ENCODE measurements at places on chromosomes 2 and 18.

GRCh38 chr2:28391564-28392296 lies 928 bp upstream of the FOSL2 start:
- DNase-seq, result peak; percentile 71

GRCh38 chr2:147091448-147091847 lies 753.4 kb upstream of the ACVR2A start:
- DNase-seq, result no peak

- DNase-seq, result no peak
Observed at GRCh38 chr2:181304011-181304844, 153.0 kb upstream of the ITGA4 start.

GRCh38 chr2:215375467-215375830 lies 60.4 kb downstream of the FN1 start:
- DNase-seq, result no peak

DNA sequence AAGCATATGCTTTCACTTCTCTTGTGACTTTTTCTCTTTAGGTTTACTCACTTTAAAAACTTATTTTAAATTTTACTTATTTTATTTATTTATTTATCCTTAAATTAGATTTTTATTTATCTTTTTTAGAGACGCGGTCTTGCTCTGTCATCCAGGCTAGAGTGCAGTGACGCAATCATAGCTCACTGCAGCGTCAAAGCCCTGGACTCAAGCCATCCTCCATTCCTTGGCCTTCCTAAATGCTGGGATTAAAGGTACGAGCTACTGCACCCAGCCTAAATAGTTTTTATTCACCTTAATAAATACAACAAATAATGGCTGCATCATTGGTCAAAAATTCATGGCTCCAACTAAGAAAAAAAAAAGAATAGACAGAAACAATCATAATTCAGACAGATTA lies 415.7 kb upstream of the FIGN start:
- DNase-seq, result no peak

GRCh38 chr2:86807468-86808275 lies 17.0 kb upstream of the CD8A start:
- no peak for DNase-seq

- DNase-seq, result peak; percentile 75
Observed at GRCh38 chr2:96960153-96960961, 26.0 kb downstream of the FAM178B start.

GRCh38 chr2:46913471-46914381 lies 1.9 kb downstream of the MCFD2 start:
- DNase-seq, result no peak

DNA sequence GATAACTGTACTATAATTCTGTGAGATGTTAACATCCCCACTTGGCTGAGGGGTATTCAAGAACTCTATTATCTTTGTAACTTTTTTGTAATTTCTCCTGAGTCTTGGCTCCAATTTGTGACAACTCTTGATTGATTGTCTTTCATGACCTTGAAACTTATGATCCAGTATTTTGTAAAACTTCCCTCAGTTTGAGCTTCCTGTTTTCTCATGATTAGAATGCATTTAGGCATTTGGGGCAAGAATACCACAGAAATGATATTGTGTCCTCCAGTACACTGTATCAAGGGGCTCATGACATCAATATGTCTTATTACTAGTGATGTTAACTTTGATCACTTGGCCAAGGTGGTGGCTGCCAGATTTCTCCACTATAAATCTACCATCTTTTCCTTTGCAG lies 37.4 kb downstream of the PNO1 start:
- DNase-seq, result no peak

- DNase-seq, result no peak
Observed at GRCh38 chr2:68203587-68203986, 45.9 kb downstream of the PNO1 start.

DNA sequence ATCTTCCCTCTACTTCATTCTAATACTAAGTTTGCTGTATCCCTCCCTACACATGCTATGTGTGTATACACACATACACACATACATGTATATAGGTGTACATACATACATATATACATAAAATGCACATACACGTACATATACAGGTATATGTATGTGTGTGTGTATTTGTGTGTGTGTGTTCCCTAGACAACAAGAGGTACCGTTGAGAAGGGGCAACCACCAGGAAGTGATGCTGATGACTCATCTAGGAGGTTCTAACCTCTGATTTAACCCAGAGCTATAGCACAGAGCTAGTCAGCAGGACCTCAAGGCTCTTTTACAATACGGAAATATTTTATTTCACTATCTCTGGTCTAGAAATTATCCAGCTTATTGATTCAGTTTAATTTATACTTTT lies 139.2 kb downstream of the LAMA3 start:
- peak; percentile 26 for DNase-seq

- DNase-seq, result no peak
Observed at GRCh38 chr2:239212929-239213642, 187.7 kb downstream of the HDAC4 start.

DNA sequence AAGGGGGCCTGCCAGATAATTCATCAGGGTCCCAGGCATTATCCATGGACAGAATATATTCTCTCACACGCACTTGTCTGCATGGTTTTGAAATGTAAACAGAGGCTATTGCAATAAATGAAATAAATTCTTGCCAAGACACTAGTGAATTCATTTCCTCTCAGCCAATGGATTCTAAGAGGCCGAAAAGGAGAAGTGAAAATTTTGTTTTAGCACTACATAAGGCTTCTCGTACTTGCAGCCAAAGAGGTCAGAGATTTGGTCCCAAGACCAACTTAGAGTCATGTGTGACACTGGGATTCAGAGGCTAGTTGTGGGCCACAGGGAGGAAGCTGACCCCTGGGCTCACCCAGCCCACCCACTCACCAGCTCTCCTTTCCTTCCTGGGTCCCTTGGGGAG lies 184.1 kb upstream of the GLI2 start:
- DNase-seq, result no peak

DNA sequence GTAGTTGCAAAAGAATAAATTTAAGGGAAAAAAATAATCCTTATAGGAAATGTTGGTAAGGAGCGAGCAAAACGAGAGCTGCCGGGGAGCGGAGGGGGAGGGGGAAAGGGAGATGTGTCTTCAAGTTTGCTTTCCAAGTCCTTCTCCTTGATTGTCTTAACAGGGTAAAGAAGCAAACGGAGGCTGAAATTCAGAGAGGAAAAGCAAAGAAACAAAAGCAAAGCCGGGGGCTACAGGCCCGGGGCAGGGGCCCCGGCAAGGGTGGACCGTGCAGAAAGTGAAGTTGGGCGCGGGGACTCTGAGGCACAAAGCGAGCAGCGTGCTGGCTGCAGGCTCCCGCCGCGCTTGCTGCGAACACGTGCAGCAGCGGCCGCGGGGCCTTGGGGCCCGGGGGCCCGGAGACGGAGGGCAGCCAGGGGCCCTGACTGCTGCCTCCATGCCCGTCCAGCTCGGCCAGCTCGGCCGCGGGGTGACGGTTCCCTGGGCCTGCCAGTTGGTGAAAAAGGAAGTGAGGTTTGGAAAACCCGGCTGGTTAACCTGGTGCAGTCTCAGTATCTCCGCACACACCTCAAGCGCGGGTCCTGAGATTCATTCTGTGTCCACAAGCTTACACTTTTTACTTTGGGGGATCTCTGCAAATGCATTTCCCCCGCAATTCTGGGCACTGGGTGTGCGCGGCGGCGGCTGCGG lies 4.1 kb downstream of the BCL11A start:
- DNase-seq, result no peak

- no peak for DNase-seq
Observed at GRCh38 chr18:57909620-57910019, 106.5 kb upstream of the ATP8B1 start.

GRCh38 chr2:86368161-86368824 lies 30.9 kb upstream of the REEP1 start:
- peak; percentile 36 for DNase-seq

DNA sequence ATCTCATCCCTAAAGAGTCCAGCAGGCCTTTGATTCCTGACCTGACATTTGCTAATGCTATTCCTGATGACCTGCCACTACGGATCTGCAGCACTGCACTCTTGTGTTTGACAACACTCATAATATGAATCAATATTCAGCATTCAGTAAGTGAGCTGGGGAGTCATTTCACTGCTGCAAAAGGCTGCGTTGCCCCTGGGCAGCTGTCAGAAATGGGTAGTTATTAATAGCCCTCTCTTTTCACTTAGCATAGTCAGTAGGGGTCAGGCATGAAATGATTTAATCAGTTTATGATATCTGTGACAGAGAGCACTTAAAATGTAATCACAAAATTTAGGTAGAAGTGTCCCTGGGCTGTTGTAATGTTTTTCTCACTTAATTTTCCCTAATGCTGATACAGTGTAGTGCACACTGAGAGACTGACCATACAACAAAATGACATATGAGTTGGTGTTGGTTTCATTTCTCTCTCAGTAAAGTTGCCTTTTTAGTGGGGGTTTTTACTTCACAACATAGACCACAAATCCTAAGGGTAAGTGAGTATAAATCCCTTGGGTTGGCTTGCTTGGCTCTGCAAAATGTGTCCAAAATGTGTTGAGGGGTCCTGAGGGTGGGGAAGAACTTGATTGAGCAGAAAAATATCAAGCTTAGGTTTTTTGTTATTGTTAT lies 184.8 kb downstream of the CAMKMT start:
- DNase-seq, result no peak

GRCh38 chr2:215138479-215138878 lies at the start of gene ABCA12:
TSS of gene ABCA12 (minus strand) at chr2:215138626. CDS start at chr2:215138208, 418 bp downstream.
- no peak for DNase-seq

DNA sequence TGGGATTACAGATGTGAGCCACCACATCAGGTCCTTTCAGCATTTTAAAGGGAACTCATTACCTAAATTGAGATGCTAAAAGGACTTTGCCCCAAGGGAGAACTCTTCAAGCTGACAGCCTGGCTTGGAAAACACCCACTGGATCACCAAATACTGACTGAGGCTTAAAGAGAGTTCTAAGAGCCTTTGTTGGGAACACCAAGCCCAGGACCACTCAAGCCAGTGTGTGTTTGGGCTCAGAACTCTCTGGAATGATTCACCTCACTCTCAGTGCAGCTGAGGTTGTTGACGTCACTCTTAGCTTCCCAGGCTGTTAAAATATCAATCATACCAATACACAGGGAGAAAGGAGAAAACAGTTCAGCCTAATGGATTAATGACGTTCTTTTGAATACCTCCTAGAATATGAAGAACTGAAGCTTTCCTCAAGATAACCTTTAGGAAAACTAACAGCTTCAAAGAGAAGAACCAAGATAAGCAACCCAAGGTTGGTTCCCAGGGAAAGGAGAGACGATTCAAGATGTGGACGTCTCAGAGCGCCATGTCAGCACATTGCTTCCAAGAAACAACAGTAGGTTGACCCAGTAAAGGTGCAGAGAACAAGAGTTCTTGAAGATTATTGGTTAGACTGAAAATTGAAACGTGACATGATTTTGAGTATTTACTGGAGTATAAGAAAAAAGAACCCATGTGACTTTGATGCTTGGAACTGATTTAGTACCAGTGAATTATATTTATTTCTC lies 48.0 kb upstream of the MGAT4A start:
- no peak for DNase-seq

DNA sequence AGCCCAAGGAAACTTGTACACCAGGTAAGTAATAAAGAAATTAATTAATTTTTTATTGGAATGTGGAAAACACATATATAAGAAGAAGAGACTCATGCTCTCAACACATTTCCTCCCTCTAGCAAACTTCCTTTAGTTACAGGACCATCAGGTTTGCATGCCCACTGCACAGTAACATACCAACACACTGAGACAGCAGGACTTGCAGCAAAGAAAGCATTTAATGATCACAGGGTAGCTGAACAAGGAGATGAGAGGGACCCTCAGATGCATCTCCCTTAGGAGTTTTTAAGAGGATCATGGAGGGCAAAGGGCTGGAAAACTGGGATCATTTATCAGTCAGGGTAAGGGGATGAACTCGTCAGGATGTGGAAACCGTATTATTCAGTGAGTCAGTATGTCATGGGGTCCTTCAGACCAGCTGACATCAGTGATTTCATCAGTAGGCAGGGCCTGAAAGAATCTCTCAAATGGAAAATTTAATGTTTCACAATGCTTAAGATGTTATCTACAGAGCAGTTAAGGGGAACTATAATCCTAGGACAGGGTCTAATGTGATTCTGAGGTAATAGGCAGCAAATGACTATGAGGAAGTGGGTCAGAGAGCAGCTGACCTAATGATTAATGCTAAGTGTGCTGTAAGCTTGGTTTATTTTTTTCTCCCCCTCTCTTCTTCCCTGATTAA lies 193.8 kb upstream of the RND3 start:
- peak; percentile 24 for DNase-seq

DNA sequence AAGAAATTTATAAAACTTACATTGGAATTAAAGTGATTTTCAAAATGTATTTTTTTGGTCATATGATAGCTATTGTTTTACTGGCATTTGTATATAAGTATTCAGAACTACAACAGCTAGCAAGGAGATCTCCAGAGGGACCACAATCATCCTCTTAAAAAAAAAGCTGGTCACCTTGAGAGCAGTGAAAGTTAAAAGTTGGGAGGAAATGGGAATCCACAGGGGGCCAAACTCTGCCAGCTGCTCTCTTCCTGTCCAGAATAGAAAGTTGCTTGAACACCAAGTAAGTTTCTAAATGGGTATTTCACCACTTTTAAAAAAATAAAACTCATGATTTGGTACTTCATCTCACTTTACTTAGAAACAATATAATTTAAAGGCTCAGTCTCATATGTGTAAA lies 1025.1 kb downstream of the LRP1B start:
- DNase-seq, result no peak

DNA sequence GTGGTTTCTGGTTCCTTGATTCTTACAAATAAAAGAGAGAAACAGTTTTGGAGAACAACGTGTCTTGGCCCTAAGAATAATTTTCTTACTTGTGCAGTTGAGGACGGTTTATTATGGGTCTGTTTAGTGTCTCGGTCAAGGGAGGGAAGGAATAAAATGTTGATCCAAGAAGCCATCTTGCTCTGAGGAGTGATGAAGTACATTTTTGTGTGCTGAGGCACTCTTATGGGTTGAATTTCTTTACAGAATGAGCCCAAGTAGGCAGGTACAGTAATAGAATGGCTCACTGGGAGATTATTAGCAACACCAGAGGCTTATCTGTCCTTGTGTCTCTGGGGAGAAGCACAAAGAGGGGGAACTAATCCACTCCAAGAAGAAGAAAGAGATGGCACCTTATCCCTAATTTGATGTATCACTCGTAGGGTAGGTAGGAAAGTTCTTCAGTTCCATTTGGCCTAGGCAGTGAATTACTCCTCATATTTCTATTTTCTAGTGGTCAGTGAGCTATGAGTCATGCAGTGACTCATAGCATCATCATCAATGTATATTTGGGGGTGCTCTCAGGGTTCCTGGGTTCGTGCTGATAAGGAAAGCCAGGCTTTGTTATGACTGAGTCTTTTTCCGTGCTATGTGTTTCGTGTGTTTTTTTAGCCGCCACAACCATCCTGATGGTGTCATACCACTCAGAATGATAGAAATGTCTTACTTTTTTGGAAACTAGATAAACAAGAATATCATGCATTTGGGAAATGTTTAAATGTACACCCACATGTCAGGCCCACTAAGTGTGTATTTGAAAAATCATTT lies 250.1 kb upstream of the CTAGE1 start:
- DNase-seq, result no peak

- DNase-seq, result no peak
Observed at GRCh38 chr2:127569666-127570065, 34.2 kb downstream of the MYO7B start.

DNA sequence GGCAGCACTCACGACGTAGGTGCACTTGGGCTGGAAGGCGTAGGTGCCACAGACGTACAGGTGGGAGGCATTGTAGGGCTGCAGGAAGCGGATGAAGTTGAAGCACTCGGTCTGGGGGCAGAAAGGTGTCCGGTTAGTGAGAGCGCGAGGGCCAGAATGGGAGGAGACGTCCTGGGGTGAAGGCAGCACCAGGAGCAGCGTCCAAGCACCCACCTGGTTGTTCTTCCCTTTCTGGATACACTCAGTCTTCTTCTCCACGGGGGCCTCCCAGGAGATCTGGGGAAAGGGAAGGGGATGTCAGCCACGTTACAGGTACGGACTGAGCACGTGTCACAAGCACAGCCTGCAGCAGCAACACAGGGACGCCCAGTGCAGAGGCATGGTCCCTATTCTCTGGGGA lies 4.2 kb downstream of the SEMA4C start:
- no peak for DNase-seq
